CD4-positive, alpha-beta T cell treated with Interleukin-4 for 4 hours (primary cell): ENCODE measurements at places on chromosomes 7 and 10.

GRCh38 chr7:5497295-5498103 lies 73.9 kb upstream of the TNRC18 start:
- no peak for DNase-seq

DNA sequence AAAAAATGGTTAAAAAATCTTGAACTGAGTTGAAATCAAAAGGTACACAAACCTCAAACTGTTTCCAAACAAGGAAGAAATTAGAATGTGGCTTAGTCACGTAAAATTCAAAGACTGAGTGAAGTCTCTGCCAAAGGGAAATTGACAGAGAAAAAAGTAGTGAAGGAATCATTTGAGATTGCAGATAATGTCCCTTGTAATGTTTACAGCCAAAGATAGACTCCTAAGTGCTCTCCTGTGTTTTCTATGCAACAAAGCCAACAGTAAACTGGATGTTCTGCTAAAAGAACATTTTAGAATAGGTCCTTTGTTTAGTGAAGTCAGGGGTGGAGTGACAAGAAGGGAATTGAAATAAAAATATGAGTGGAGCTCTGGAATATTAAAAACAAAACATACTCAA lies 117.9 kb downstream of the ITGA8 start:
- no peak for DNase-seq

GRCh38 chr7:7696458-7697119 lies 21.8 kb downstream of the RPA3 start:
- DNase-seq: no peak

- DNase-seq: no peak
These were observed 55.8 kb downstream of the LRMDA start for GRCh38 chr10:75487087-75487754.

GRCh38 chr7:28686418-28686800 lies 271.7 kb downstream of the TRIL start:
- no peak for DNase-seq

- no peak for DNase-seq
These were observed 300.7 kb upstream of the CELF2 start for GRCh38 chr10:10716972-10717371.
